ENCODE measurements at places on chromosomes 1 and 21.

GRCh38 chr1:42937141-42937696 is 21.4 kb downstream of the SLC2A1 start:
- no peak for DNase-seq

DNA sequence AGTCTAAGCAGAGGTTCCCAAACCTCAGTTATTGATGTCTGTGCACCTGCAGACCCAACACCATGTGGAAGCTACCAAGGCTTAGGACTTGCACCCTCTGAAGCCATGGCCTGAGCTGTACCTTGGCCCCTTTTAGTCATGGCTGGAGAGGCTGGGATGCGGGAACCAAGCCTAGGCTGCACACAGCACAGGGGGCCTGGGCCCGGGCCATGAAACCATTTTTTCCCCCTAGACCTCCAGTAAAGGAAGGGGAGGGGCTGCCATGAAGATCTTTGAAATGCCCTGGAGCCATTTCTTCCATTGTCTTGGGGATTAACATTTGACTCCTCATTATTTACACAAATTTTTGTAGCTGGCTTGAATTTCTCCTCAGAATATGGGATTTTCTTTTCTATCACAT is 265.9 kb downstream of the PDE4B start:
- DNase-seq = no peak

- DNase-seq = no peak
Observed at GRCh38 chr1:240491156-240491555, 120.8 kb downstream of the GREM2 start.

GRCh38 chr1:150621497-150622302 is 7.7 kb downstream of the ENSA start:
- DNase-seq = no peak

- DNase-seq = no peak
Observed at GRCh38 chr1:234373959-234374254, 651 bp downstream of the COA6 start.

- DNase-seq = no peak
Observed at GRCh38 chr21:45299026-45299863, 11.6 kb upstream of the POFUT2 start.

- no peak for DNase-seq
Observed at GRCh38 chr21:40947713-40948112, 100.8 kb upstream of the DSCAM start.
